Dermis blood vessel endothelial cell (primary cell): ENCODE measurements at places on chromosomes 12 and 14. TPM values are rescaled to one million over a fixed set of nuclear protein-coding genes. Genes with fewer than 3 reads are reported as not detected.

Gene KRT74
- total RNA-seq: not detected in 2 replicates

Gene CCDC184
- total RNA-seq: 0.05 TPM in 1 of 2 replicates, not detected in the other

Gene PZP
- total RNA-seq: 0.70 and 2.4 TPM in 2 replicates

Gene IL22
- total RNA-seq: not detected in 2 replicates

Gene FAR2
- total RNA-seq: 43.7 and 61.9 TPM in 2 replicates

Gene KCNMB4
- 0.34 and 0.42 TPM in 2 replicates for total RNA-seq

Gene SIRT4
- 1.5 and 3.4 TPM in 2 replicates for total RNA-seq

Gene GUCY2C
- not detected in 2 replicates for total RNA-seq

Gene PLD4
- under 0.01 and 0.05 TPM in 2 replicates for total RNA-seq

Gene DDHD1
- 10.7 and 13.4 TPM in 2 replicates for total RNA-seq

Gene PLEKHG7
- total RNA-seq: not detected in 2 replicates

Gene HRK
- not detected in 2 replicates for total RNA-seq

Gene LRP10
- total RNA-seq: 59.4 and 126 TPM in 2 replicates

Gene IRAK3
- total RNA-seq: 17.1 and 19.2 TPM in 2 replicates

Gene NOXRED1
- under 0.01 TPM in 1 of 2 replicates, not detected in the other for total RNA-seq

Gene HOXC10
- 0.28 and 0.85 TPM in 2 replicates for total RNA-seq

Gene ALDH2
- total RNA-seq: 68.6 and 76.6 TPM in 2 replicates
